CD8-positive, alpha-beta T cell (primary cell): ENCODE measurements at places on chromosomes 7 and 10.

- DNase-seq = no peak
These were observed 260.1 kb upstream of the AUTS2 start for GRCh38 chr7:69338144-69338543.

DNA sequence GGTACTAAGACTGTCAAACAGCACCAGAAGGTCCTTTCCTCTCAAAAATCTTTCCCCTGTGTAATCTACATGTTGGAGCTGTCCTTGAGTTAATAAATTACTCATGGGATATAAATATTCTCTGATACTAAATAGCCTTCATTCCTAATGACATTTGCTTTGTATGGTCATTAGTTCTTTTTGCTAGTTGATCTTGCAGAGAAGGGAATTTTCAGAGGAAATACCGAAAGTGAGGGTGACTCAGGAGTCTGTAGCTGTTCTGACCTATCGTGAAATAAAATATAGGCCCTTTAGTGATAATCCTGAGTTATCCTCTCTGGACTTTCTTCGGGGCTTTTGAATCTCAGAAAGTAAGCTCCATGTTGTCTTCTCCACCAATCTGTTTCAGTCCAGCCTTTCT is 19.4 kb upstream of the CLDN12 start:
- DNase-seq = no peak

- no peak for DNase-seq
These were observed 28.1 kb downstream of the INPP5A start for GRCh38 chr10:132565516-132566209.

GRCh38 chr10:112215342-112215774 is 31.8 kb upstream of the GPAM start:
- no peak for DNase-seq

DNA sequence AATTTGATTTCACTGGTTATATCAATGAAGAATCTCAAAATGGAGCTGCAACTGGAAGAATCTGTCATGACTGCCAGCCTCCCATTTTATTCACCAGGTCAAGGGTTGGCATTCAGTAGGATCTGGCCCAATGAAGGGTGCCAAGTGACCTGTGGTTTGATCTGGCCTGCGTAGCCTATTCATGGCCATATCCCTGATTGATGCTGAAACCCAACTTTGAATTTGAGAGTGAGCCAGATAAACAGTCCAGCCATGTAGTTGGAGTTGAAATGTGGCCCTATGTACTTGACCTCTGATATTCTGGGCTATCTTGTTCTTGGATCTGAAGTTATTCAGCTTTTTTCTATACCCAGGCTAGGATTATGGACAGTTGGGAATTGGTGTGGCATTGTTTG is 1.5 kb downstream of the MKLN1 start:
- DNase-seq = no peak

DNA sequence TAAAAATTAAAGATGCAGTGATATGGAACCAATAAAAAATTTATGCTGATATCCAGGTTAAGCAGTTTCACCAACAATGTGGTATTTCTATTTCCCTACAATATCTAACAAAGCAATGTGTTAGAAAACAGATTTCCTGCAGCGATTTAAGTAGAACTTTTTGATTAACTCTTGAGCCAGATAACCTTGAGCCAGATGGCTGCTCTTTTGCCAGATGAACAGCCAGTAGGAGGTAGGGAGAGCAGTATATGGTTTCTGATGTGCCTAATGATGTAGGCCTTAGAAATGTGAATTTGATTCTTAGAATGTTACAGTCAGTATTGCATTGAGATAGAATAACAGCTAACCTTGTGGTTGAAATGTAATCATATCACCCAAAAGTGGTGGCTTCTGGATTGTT is 31.1 kb downstream of the STAMBPL1 start:
- DNase-seq = no peak

GRCh38 chr7:103142494-103142893 is 6.4 kb downstream of the NAPEPLD start:
- DNase-seq = no peak

DNA sequence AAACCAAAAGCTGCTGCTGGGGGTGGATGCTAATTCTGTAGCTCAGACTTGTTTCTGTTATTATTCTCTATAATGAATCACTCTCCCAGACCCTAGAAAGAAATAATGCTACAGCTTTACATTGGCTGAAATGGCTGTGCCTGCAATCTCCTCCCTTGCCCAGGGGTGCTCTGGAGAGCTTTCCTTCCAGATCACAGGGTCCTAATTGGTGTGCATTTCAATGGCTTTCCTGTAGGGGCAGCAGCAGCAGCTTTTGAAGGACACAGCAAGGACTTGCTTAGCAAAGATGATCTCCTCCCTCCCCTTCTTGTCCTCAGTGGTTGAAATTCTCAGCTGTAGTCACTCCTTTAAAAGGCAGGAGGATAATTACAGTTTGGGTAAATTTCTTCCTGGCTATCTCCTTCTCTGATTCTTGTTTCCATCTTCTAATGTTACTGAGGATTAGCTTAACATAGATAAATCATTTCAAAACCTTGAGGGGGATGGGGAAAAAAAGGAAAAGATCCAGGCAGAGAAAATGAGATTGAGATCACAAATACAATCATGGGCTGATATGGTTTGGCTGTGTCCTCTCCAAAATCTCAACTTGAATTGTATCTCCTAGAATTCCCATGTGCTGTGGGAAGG is 120.2 kb upstream of the CTTNBP2 start:
- no peak for DNase-seq

GRCh38 chr7:46830-47140 is 145.6 kb upstream of the FAM20C start:
- no peak for DNase-seq

- DNase-seq = no peak
These were observed 425.1 kb upstream of the NPVF start for GRCh38 chr7:25653384-25653783.

- DNase-seq = peak; percentile 83
These were observed 48.7 kb upstream of the FXYD4 start for GRCh38 chr10:43322769-43323168.

- DNase-seq = no peak
These were observed 620 bp downstream of the ZNF117 start for GRCh38 chr7:64990216-64990615.

- no peak for DNase-seq
These were observed 184.5 kb downstream of the ADK start for GRCh38 chr10:74335501-74335900.

DNA sequence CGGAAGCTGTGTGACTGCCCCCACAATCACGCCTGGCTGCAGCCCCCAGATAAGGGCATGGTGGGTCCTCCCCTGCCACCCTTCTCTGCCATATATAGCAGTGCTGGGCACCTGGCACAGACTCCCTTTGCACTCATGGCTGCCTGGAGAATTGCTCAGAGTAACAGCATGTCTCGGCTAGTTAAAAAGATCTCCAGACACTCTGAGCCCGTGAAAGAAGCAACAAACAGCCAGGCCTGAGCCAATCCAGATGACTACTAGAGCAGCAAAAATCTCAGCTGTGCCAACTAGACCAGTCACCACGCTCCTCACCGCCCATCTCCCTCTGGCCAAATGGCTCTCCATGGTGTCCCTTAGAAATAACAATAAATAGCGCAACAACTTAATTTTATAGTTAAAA is 71.3 kb downstream of the PARD3 start:
- DNase-seq = no peak

GRCh38 chr7:44140341-44140740 is 791 bp downstream of the MYL7 start:
- DNase-seq = no peak

GRCh38 chr7:38632411-38632810 is 1.2 kb upstream of the AMPH start:
- no peak for DNase-seq

DNA sequence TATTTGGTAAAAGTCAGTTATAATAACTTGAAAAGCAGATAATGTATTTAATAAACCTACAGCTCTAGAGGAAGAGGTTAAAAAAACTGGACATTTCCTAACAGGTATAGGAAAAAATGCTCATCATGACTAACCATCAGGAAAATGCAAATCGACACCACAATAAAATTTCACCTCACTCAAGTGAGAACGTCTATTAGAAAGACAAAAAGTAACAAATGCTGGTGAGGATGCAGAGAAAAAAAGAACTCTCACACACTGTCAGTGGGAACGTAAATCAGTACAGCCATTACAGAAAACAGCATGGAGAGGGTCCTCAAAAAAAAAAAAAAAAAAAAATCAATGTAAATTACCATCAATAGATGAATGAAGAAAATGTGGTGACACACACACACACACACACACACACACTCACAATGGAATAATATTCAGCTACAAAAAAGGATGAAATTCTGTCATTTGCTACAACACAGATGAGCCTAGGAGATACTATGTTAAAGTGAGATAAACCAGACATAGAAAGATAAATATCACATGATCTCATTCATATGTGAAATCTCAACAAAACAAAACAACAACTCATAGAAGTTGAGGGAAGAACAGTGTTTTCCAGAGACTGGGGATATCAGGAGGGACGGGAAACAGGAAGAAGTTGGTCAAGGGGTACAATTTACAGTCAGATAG is 20.1 kb downstream of the EPC1 start:
- DNase-seq = no peak

DNA sequence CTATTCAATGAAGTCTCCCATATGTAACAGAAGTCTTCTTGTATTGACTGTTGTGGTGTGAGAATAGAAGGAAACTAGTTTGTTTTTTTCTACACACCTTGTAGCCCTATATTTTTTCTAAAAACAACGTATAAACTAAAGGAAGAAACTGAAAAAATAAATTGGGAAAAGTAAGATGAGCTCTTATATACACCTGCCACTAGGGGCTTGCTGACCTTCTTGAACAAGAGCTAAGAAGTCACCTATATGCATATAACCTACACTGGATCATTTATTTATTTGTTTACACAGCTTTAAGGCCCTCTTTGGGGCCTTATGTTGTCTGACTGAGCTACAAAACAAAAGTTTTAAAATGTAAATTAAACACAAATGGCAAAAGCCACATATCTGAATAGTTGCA is 383.0 kb downstream of the HPSE2 start:
- no peak for DNase-seq

GRCh38 chr10:27258838-27259812 is 18.5 kb upstream of the ACBD5 start:
- no peak for DNase-seq

DNA sequence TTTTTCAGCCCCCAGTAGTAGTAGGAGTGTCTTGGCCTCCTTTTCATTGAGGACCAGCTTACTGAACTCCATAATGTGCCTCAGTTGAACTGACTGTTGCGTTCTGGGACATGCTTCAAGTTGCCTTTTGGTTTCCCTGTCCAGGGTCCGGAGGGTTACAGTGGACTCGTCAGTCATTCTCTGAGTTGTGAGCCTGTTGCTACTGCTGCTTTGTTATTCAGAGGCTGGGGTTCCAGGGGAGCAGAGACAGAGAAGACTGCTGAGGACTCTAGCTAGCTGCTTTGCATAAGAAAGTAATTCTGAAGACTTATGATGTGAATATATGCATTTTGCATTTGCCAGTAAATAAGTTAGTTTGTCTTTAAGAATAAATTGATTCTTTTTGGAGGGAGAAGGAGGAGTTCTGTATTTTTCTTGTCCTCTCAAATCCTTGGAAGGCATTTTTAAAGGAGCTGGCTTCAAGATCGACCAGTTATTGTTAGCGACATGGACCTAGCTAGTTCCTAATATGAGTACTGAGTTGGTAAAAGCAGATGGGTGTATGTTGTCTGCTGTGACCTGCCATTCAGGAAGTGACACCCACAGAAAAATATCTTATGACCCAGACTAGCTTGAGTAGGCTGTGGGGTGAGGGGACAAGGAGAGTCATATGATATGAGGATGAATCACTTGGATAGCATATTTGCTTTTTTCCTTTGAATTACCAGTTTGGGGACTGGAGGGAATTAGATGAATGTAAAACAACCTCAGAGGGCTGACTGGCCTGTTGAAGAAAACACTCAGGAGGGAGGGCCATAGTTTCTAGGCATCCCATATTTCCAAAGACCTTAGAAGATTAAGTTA is 8.3 kb downstream of the PI4K2A start:
- DNase-seq = peak; percentile 33

DNA sequence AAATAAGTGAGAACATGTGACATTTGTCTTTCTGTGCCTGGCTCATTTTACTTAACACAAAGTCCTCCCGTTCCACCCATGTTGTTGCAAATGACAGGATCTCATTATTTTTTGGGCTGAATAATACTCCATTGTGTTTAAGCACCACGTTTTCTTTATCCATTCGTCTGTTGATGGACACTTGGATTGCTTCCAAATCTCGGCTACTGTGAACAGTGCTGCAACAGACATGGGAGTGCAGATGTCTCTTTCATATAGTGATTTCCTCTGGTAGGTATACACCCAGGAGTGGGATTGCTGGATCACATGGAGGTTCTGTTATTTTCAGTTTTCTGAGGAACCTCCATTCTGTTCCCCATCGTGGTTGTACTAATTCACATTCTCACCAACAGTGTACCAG is 264.4 kb upstream of the GALNT17 start:
- DNase-seq = no peak

GRCh38 chr10:83469728-83470331 is 669.5 kb upstream of the GHITM start:
- DNase-seq = no peak

- no peak for DNase-seq
These were observed 60.6 kb upstream of the AKR1C1 start for GRCh38 chr10:4902571-4903011.

DNA sequence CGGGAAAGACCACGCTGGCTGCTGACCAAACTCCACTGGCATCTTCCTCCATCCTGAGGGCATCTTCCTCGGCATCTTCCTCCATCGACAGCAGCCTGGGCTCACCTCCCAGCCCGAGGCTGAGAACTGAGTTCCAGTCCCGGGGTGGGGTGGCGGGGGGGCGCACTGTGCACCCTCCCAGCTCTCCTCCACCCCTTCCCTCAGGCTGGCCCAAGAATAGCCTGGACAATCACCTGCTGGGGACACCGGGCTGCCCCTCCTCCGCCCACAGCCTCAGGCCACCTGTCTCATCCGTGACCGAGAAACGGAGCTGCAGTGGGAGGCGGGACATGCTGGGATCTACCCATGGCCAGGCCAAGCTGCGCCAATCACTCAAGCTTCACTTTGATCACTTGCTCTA is 37.2 kb downstream of the DIP2C start:
- DNase-seq = no peak

GRCh38 chr7:158858592-158859503 is 2.5 kb downstream of the DYNC2I1 start:
- DNase-seq = no peak

DNA sequence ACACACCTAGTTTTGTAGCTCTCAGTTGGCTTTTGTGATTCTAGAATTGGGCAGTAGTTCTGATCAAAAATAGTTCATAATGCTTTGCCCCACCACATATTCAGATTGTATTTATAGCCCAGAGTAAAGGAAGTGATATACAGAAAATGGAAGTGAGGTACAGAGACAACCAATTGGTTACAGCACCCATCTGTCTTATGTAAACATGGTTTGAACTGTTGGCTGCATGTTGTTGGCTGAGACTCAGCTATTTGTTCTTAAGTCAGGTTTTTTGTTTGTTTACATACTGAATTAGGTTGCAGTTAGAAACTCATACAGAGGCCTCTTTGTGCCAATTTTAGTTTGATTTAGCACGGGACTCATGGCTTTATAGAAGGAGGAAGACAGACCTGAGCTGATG is 158.9 kb upstream of the GPR26 start:
- no peak for DNase-seq
